ENCODE measurements at places on chromosomes 6 and 20. TPM values are rescaled to one million over a fixed set of nuclear protein-coding genes. Genes with fewer than 3 reads are reported as not detected.

DNA sequence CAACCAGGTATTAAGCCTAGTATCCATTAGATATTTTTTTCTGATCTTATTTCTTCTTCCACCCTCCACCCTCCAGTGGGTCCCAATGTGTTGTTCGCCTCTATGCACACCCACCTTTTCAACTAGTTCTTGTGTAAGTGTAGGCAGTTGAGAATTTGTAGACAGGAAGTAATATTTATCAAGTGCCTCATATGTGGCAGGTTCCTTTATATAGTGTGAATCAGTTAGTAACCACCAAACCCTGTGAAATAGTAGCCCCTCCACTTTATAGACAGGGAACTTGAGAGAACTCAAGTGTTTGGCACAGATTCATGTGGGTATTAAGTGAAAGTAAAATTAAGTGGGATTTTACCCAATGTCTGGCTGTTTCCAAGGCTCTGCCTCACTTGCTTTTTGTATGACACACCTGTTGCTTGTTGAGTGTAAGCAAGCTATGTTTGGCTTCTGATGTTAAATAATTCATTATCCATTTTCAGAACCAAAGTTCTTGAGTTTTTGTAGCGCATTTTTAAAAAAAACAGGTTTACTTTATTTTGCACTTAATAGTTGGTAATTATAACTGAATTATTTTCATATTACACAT, 24.8 kb downstream of the AFDN start:
- no peak overlapping the region for H3K27ac ChIP-seq
- no peaks in the 10 kb centered on the region for H3K27me3 ChIP-seq
- no peaks in the 10 kb centered on the region for H3K4me1 ChIP-seq
- H3K4me3 ChIP-seq, result no peak overlapping the region
- no peaks in the 10 kb centered on the region for H3K36me3 ChIP-seq

GRCh38 chr6:157184202-157185015, 138.9 kb downstream of the TMEM242 start:
- no peaks in the 10 kb centered on the region for H3K4me1 ChIP-seq
- no peaks in the 10 kb centered on the region for H3K36me3 ChIP-seq
- DNase-seq, result peak; percentile 82
- peak overlapping the region; percentile 70 for H3K27ac ChIP-seq
- no peak overlapping the region for H3K4me3 ChIP-seq

- DNase-seq, result no peak
- H3K36me3 ChIP-seq, result no peaks in the 10 kb centered on the region
- H3K27ac ChIP-seq, result no peak overlapping the region
- H3K4me1 ChIP-seq, result no peaks in the 10 kb centered on the region
These were observed 166.0 kb upstream of the SCGN start for GRCh38 chr6:25485821-25486534.

- H3K27ac ChIP-seq, result no peak overlapping the region
- no peaks in the 10 kb centered on the region for H3K36me3 ChIP-seq
- peaks cover 2% of the 10 kb centered on the region for H3K27me3 ChIP-seq
- DNase-seq, result no peak
- no peak overlapping the region for H3K4me3 ChIP-seq
These were observed 11.9 kb upstream of the CNR1 start for GRCh38 chr6:88177961-88178464.

DNA sequence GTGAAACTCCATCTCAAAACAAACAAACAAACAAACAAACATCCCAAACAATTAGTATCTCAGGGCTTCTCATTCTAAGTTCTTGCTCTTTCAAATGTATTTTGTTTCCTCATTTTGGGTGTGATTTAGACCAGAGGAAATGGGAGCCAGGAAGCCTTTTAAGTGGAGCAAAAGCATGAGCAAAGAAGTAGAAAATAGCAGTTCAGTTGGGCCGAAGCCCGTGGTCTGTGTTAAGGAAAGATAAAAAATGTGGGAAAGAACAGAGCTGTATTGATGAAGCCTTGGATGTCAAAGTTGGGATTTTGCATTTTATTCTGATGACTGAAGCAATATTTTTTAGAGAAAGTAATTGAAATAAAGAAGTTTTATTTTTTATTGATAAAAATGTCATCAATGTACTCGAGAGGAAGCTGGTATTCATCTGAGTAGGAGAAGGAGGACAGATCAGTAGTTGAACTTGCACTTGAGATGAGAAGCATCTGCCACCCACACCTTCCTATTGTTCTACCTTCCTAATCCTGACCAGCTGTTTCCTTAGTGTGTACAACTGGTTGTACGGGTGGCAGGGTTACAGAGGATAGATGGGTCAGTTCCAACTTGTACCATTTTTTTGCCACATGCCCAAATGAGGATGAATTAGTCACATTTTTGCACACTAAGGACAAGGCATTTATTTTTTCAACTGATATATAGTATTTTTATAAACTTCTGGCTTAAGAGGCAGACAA, 56.1 kb downstream of the KIAA0408 start:
- H3K27ac ChIP-seq, result no peak overlapping the region
- DNase-seq, result no peak
- H3K27me3 ChIP-seq, result no peaks in the 10 kb centered on the region
- H3K36me3 ChIP-seq, result no peaks in the 10 kb centered on the region
- no peak overlapping the region for H3K4me3 ChIP-seq

- peak overlapping the region; percentile 71 for H3K27ac ChIP-seq
- H3K4me3 ChIP-seq, result peak overlapping the region; percentile 54
- DNase-seq, result peak; percentile 30
- no peaks in the 10 kb centered on the region for H3K4me1 ChIP-seq
These were observed 22.4 kb downstream of the ZNF311 start for GRCh38 chr6:28982476-28983266.

DNA sequence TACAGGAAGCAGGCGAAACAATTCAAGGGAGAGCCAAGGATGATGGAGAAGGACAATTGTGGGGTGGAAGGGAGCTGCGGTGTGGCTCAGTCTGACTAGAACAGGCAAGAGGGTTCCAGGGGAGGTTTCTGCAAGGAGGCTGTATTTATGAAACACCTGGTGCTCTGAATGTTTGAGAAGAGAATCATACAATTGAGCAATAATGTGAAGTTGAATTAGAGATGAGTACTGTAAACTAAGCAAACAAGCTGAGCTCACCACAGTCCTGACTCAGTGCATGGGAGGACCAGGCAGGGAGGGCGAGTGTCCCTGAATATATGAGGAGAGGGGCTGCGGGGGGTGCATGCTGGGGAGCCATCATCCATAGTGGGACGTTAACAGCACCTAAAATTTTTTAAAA, 279.7 kb downstream of the KIF16B start:
- H3K4me3 ChIP-seq, result no peak overlapping the region
- no peaks in the 10 kb centered on the region for H3K36me3 ChIP-seq
- no peak overlapping the region for H3K27ac ChIP-seq
- no peaks in the 10 kb centered on the region for H3K27me3 ChIP-seq

DNA sequence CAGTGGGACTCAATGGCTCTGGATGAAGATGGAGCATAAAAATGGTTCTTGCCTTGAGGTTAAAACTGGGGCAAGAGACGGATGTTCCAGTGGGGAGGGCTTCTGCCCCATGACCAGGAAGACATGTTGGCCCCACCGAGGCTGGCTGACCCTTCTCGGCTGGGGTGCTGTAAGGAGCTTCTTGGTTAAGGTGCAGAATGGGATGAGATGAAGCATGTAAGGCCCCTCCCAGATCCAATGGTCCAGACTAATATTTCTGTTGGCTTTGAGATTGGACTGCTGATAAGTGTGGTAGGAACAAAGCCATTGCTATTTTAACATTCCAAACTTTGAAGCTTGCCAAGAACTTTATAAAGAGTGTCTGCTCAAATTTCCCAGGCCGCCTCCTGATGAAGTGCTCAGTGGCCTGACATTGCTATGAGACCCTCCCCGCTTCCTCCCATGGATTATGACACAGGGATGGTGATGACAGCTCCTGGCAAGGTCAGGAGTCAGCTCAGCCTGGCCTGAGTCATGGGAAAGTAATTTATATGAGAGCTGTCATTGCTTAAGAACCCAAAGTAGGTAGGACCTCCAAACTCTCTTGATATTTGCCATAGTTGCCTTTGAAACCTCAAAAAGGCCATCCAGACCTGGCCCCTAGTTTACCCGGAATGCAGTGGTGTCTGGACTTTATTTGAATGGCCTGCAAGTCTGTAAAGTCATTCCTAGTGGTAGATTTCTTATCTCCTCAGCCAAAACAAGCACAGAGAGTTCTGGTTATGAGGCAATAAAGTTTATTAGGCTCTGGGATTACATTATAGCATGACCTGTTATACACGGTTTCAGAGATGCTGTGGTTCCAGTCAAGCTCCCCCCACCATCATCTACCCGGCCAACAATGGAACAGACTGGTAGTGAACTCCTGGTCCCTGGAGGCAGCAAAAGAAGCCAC, 55.2 kb downstream of the TGM2 start:
- H3K36me3 ChIP-seq, result no peaks in the 10 kb centered on the region
- DNase-seq, result peak; percentile 77
- no peak overlapping the region for H3K4me3 ChIP-seq
- H3K27me3 ChIP-seq, result no peaks in the 10 kb centered on the region

DNA sequence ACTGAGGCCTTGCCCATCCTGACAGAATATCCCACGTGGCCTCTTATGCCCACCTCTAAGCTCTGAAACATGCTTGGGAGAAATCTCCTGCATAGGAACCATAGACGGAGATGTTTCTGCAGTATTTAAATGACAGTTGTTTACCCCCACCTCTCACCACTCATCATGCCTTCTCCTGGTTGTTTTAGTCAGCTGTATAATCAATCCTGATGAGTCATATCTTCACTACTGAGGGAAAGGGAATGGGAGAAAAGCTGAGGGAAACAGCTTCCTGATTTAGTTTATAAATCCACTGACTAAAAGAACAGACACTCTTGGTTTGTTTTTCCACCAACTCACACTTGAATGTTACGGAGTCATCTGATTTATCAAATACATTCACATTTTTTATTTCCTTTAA, 113.2 kb upstream of the TENT5A start:
- DNase-seq, result no peak
- H3K27me3 ChIP-seq, result no peaks in the 10 kb centered on the region
- H3K4me3 ChIP-seq, result no peak overlapping the region
- no peak overlapping the region for H3K27ac ChIP-seq
- H3K4me1 ChIP-seq, result no peaks in the 10 kb centered on the region

DNA sequence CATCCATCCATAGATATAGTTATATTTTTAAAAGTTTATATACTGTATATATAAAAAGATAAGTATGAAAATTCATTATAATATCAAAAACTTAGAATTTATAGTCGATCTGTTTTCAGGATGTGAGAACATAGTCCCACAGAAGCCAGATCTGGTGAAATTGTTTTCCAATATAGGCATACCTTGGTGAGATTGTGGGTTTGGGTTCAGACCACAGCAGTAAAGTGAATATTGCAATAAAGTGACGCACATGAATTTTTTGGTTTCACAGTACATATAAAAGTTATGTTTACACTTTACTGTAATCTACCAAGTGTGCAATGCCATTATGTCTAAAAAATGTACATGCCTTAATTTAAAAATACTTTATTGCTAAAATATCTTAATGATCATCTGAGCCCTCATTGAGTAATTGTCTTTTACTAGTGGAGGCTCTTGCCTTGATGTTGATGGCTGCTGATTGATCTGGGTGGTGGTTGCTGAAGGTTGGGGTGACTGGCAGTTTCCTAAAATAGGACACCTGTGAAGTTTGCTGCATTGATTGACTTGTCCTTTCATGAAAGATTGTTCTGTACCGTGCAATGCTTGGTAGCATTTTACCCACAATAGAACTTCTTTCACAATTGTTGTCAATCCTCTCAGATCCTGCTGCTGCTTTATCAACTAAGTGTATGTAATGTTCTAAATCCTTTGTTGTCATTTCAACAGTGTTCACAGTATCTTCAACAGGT, 29.8 kb downstream of the AIG1 start:
- H3K36me3 ChIP-seq, result no peaks in the 10 kb centered on the region
- H3K4me3 ChIP-seq, result no peak overlapping the region
- no peaks in the 10 kb centered on the region for H3K27me3 ChIP-seq

DNA sequence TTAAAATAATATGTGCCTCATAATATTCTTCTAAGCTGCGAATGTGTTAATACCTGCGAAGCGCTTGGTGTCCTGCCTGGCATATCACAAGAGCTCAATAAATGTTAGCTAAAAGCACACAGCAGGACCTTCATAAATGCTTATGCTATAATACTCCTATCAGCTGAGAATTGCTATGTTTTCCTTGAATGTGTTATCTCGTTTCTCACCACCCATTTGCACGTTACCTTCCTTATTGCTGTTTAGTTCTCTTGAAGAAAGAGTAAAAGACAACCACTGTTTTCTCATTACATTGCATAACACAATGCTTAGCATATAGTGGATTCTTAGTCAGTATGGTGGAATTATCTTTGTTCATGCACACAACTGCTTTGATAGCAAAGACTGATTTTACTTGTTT, 76.6 kb downstream of the EDN1 start:
- no peaks in the 10 kb centered on the region for H3K4me1 ChIP-seq
- no peak overlapping the region for H3K4me3 ChIP-seq
- no peaks in the 10 kb centered on the region for H3K27me3 ChIP-seq
- no peaks in the 10 kb centered on the region for H3K36me3 ChIP-seq
- H3K27ac ChIP-seq, result no peak overlapping the region

- no peak for DNase-seq
- H3K36me3 ChIP-seq, result no peaks in the 10 kb centered on the region
- H3K4me3 ChIP-seq, result no peak overlapping the region
These were observed 53.5 kb upstream of the GCLC start for GRCh38 chr6:53598265-53598907.

DNA sequence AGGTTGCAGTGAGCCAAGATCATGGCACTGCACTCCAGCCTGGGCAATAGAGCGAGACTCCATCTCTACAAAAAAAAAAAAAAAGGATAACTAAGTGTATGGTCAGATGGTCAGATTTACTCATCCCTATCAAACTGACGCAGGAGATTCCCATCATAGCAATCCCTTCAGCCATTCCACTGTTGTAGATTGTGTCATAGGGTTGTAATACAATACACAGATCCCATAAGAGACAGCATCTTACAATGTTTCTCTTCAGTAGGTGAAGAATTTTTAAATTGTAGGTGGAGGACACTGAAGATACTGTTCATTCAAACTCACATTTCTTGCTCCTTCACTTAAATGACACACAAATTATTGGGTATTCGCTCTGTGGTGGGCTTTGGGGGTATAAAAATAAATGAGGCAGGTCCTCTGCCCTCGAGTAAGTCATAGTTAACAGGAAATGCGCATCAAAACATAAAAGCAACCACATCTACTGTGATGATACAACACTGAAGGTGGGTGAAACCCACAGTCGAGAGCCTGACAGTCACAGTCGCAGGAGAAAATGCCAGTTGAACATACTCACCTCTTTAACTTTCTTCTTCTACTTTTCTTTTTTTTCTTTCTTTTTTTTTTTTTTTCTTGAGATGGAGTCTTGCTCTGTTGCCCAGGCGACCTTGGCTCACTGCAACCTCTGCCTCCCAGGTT, 205.5 kb downstream of the ZNF217 start:
- no peak for DNase-seq
- H3K36me3 ChIP-seq, result no peaks in the 10 kb centered on the region
- no peaks in the 10 kb centered on the region for H3K27me3 ChIP-seq
- H3K4me1 ChIP-seq, result no peaks in the 10 kb centered on the region
- H3K27ac ChIP-seq, result no peak overlapping the region
- H3K4me3 ChIP-seq, result no peak overlapping the region

The MROH8 gene
- 16.7 TPM for total RNA-seq

The PTPRA gene
- 83.6 TPM for total RNA-seq

The PPP1R3G gene
- total RNA-seq, result 1.7 TPM

The NKX2-2 gene
- total RNA-seq, result 0.14 TPM

The VSX1 gene
- not detected for total RNA-seq
